ENCODE measurements at places on chromosomes 2 and 18.
A peak's percentile ranks its signal among the peaks of the same experiment; 100 is the strongest.

GRCh38 chr2:102028470-102028869 is 36.7 kb downstream of the IL1R2 start:
- no peak for DNase-seq

DNA sequence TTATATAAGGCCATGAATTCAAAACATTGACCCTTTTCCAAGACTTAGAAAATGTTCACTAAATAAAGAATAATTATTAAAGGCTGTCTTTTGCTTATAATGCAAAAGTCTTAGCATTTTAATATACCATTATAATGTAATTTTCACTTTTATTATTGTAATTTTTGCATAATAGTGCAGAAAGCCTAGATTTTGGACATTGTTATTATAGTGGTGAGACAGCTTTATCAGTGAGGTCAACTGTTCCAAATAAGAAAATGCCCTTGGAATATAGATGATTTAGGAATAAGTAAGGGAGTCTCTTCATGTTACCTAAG is 56.6 kb downstream of the ATIC start:
- no peak for DNase-seq

- no peak for DNase-seq
Observed at GRCh38 chr2:203469546-203469945, 65.6 kb downstream of the RAPH1 start.

DNA sequence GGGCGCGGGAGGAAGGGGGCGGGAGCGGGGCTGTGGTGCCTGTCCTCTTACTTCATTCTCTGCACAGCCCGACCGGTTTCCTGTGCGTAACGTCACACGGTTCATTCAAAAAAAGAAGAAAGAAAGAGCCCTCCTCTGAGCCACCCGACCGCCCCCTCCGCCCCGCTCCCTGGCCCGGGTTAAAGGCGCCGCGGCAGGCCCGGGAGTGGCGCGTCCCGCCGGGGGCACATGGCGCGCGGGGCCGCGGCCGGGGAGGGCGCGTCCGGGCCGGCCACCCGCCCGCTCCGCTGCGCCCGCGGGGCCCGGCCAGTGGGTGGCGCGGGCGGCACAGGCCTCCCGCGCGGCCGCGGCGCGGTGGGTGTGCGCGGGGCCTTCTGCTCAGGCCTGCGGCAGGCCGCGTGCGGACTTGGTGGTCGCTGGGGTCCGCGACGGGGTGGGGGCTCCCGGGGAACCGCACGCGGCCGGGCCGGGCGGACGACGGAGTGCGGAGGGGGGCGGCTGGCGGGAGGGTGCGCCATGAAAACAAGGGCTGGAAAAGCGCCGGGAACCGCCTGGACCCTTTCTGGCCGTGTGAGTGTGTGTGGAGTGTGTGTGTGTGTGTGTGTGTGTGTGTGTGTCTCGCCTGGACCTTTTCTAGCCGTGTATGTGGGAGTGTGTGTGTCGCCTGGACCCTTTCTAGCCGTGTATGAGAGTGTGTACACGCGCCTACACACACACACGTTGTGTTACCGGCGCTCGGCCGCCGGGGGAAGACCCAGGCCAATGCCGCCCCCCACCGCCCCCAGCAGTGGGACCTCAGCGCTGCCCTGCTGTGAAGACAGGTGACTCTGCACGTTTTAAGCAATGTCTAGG is 780 bp upstream of the BCL2 start:
- DNase-seq = peak; percentile 79

Data from activated CD8-positive, alpha-beta memory T cell treated with anti-CD3 and anti-CD28 coated beads for 1 hour (primary cell).